Thoracic aorta (tissue), 2 donors: ENCODE measurements at places on chromosomes 13 and 19.
A peak's percentile ranks its signal among the peaks of the same experiment; 100 is the strongest.

GRCh38 chr19:1570836-1571235 lies 2.7 kb upstream of the MEX3D start:
- DNase-seq, result no peak

DNA sequence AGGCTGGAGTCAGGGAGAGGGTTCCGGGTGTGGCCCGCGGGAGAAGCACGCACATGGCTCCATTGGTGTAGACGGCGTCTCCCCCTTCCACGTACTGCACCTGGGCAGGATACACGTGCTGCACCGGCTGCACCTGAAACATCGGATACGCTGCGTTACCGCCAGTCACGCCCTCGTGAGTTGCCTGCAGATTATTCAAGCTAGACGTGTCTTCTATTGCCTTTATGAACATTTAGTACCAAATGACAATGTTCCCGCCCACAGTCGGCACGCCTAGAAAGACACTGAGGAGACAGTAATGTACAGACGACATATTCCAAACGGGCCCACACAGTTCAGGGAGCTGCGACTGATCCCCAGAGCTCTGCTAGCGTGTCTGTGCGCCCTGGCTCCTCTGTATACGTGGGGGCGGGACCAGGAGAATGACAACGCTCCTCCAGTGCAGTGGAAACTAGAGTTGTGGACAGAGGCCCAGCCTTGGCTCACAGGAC lies 64.1 kb upstream of the RANBP3 start:
- no peak for DNase-seq

DNA sequence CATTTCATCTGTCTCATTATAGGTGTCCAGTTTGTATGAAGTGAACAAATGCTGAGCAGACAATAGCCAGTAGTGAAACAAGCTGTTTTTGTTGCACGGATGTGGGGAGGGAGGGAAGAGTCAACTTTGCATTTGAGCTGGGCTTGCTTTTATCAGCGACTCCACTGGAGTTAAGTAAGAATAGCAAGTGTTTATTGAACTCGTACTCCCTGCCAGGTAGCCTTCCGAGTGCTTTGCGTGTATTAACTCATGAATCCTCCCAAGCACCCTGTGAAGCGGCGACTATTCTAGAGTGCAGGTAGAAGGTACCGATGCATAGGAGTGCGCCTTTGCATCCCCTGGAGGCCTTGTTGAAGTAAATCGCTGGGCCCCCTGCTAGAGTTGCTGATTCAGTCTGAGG lies 4.7 kb upstream of the ZNF444 start:
- no peak for DNase-seq

- no peak for DNase-seq
Observed at GRCh38 chr13:52840066-52840465, 8.4 kb downstream of the PCDH8 start.

DNA sequence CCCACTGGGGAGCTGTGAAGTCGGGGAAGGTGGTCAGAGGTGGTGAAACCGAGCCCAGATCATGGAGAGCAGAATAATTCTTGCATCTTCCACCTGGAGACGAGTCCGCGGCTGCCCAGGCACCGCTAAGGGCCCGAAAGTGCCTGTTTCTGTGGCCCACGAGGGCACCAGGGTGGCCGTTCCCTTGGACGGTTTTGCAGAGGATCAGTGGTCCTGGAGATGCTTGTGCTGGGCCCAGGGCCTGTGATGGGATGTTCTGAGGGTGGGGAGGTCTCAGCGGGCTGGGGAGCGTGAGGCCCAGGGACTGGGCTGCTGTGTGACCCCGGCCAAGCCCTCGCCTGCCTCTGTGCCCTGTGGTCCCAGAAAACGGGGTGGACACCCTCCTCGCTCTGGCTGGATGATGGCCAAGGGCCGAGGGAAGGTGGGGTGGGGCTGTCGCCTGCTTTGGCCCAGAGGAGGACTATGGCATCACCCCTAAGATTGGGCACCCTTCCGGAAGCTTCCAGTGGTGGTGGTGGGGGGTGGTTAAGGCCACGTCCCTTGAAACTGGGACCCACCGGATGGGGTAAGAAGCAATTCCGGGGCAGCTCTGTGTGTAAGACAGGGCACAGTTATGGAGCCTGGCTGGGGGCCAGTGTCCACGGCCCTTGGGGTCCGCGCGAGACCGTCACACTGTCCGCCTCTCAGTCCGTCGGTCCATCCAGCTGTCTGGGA lies 51.3 kb upstream of the NFIC start:
- no peak for DNase-seq

DNA sequence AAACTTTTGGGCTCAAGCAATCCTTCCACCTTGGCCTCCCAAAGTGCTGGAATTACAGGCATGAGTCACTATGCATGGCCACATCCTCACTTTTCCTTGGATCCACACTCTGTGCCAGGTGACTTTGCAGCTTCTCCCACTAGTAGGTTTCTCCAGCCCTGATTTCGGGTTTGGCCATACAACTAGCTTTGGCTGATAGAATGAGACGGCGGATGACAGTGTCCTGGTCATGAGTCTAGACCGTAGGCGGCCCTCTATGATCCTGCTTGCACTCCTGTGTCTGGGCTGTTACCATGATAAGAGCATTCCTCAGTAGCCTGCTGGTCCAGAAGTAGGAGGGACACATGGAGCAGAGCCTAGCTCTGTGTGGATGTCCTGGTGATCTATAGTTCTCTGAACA lies 112.5 kb upstream of the KL start:
- no peak for DNase-seq

DNA sequence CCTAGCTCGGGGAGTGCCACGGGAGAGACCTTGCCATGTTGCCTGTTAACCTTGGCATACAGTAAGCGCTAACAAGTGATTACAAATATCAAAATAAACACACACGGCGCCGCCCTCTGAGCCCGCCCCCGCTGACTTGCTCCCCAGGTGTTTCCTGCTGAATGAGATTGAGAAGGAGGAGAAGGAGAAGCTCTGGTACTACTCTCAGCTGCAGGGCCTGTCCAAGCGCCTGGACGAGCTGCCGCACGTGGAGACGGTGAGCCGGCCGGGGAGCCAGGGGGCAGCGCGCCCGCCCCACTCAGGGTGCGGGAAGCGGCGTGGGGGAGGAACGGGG lies 5.0 kb downstream of the APC2 start:
- no peak for DNase-seq

DNA sequence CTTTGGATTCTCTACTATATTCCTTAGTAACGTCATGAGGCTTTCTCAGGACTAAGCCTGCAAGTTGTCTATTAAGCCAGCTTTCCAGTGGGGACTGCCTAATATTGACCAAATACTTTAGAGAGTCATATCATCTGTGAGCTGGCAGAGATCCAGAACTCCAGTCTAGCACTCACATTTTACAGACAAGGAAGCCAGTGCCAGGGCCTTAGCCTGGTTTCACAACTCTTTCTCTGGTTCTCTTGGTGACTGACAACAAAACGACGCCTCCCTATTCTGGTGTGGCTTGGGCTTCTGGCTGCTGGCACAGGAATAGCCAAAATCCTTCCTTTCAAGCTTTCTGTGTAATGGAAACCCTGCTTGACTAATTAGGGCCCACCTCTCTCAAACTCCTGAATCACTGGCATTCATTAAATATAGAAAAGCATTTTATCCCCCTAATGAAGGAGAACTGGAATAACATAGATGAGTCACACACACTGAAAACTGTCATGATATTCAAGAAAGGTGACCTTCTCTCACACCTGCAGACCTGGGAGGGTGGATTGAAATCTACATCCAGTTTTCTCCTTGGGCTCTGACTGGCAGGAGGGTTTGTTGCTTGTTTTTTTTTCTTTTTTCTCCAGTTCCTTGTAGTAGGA lies 75.2 kb upstream of the UBL3 start:
- DNase-seq, result peak; percentile 90

DNA sequence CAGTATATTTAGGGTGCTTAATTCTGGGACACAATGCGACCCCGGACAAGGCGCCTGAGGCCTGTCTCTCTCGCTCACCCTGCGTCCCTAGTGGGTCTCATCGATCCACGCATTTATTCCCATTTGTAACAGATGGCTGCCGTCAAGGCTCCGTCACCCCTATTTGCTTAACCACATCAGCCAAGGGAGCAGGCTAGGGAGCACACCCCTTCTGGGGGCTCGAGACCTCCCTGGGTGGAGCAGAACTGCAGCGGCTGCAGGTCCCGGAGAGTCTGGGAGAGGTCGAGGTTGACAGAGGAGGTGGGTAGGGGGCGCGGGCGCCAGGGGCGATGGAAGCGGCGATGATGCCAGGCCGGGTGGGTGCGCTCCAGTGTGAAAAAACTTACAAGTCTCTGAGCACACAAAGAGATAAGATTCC lies 507 bp downstream of the ALG5 start:
- DNase-seq, result no peak

GRCh38 chr19:40701758-40702157 lies 11.3 kb upstream of the NUMBL start:
- DNase-seq, result no peak

- no peak for DNase-seq
Observed at GRCh38 chr19:38274739-38275138, 10.4 kb downstream of the SPINT2 start.

- no peak for DNase-seq
Observed at GRCh38 chr19:7652061-7652641, 15.2 kb downstream of the STXBP2 start.

GRCh38 chr19:55643003-55643886 lies at the start of gene ZNF581:
Gene ZNF581 (plus strand): TSS chr19:55643649. CDS start chr19:55644572, 923 bp downstream.
- DNase-seq, result no peak

DNA sequence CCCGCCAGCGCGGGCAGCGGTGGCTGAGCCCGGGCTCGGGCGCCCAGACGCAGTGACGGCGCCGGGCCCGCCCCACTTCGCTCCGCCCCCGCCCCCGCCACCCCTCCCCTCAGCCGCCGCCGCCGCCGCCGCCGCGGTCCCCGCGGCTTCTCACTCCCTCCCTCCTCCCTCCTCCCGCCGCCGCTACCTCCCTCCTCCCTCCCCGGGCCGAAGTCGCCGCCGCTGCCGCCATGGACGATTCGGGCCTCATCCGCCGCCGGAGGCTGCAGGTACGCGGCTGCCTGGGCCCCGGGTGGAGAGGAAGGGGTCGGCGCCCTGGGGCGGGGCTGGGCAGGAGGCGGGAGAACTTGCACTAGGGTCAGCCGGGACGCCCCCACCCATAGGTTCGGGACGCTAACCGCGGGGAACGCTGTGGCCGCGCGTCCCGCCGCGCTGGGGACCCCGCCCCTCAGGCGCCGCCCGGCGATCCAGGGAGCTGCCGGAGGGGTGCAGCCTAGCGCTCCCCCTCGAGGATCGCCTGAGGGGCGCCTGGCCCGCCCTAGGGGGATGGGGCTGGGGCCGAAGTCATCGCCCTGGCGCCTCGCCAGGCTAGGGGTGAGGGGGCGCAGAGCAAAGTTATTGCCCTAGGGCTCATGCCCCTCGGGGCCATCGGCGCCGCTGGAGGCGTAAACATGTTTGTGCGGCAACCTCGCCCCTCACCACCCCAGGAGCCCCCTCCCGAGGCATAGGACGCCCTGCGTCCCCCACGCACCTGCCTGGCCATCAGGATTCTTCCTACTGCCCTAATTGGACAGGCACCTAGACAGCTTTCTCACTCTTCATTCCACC lies 427 bp downstream of the RTBDN start:
- no peak for DNase-seq

GRCh38 chr19:8498295-8498694 lies 4.1 kb downstream of the PRAM1 start:
- DNase-seq, result no peak

DNA sequence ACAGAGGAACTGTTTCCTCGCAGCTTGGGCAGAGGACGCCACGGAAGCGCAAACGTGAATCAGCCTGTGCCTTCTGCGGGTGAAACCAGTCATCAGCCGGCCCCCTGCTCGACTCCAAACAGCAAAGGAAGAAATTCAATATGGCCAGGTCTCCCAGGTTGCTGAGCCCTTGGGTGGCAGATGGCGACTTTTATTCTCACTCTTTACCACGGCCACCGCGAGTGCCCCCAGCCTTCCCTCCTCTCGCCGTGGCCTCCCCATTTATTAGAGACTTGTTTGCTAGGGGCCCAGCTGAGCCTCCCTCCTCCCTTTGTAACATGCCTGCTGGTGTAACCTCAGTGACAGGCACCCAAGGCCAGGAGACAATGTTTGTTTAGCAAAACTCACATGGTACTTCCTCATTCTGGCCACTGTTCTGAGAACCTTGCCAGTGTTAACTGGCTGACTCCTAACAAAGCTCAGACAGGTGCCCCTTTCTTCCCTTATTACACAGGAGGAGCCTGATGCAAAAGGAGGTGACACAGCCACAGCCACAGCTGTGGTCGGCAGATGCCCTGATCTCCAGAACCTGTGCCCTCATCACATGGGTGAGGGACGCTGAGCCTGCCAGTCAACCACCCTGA lies 5.8 kb downstream of the RAB20 start:
- DNase-seq, result no peak

DNA sequence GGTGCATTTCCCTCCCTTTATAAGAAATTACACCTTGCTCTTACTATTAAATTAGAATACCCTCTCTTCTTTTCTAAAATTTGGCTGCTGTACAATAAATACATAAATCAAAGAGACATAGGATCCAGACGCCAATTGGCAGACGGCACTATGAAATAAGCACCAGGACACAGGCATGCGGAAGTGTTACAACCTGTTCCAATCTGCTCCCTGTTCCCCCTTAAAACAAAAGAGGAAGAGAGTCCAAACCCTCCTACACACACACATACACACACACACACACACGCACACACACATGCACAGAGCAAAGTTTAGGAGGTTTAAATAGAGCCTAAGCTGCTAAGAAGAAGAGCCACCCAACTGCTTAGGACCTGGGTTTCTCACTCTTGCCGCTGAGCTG lies 75.6 kb upstream of the ZNF507 start:
- DNase-seq, result no peak
